ENCODE measurements at places on chromosomes 7 and 10.

- DNase-seq = no peak
These were observed 84.5 kb downstream of the RTKN2 start for GRCh38 chr10:62183857-62184795.

DNA sequence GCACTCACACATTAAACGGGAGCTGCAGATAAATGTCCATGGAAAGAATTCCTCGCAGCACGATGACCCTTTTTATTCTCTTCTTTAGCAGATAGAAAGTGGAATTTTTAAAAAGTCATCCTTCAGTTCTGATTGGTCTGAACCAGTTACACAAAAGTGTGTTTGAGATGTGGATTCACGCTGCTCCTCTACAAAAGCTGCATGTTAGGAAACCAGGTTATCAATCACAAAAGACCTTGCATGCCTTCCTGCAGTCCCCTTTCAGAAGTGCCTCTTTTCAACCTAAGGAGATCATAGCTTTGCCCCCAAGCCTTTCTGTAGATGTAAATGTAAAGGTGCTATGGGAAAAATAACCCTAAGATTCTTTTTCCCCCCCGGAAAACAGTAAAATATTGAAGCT is 299.7 kb downstream of the PLXDC2 start:
- no peak for DNase-seq

- DNase-seq = peak; percentile 48
These were observed 842 bp downstream of the ZNF22 start for GRCh38 chr10:45001381-45002148.

GRCh38 chr7:7221599-7222038 is 39.3 kb downstream of the C1GALT1 start:
- peak; percentile 32 for DNase-seq

DNA sequence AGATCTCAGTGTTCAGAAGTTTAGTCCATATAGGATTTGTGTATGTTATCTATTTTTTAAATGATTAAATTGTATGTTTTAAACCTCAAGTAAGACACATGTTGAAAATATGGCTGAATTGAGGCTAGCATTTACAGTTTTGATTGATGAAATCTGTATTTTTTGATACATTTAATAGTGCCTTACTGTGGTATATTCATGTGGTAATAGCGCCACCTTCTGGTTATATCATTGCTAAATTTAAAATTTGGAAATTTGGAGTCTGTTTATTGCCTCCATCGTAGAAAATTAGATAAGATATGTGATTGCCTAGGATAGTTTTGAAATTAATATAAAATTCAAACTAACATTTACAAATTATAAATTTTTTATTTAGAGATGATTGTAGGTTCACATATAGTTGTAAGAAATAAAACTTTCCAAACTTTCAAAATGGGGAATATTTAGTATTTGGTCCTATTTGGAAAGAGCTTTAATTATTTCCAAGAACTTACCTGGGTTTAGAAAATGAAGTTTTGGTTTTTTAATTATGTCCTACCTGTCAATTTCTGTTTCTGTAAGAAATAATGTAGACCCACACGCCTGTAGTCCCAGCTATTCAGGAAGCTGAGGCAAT is 19.1 kb upstream of the ARMS2 start:
- no peak for DNase-seq

DNA sequence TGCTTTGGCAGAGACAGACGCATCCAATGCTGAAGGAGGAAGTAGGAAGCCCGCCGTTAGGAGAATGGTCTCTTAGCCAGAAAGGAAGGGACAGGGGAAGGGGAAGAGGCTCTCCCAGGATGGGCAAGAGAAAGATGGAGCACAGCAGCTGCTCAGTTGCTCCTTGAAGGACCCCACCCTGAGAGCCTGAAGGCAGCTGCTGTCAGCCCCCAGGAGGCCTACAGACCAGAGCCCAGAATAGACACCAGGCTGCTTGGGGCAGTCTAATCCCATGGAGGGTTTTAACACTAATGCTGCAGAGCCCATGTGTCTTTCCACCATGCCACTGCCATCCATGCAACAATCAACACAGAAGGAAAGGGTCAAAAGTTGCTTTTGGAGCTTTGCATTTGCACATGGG is 3.5 kb upstream of the C7orf33 start:
- no peak for DNase-seq

DNA sequence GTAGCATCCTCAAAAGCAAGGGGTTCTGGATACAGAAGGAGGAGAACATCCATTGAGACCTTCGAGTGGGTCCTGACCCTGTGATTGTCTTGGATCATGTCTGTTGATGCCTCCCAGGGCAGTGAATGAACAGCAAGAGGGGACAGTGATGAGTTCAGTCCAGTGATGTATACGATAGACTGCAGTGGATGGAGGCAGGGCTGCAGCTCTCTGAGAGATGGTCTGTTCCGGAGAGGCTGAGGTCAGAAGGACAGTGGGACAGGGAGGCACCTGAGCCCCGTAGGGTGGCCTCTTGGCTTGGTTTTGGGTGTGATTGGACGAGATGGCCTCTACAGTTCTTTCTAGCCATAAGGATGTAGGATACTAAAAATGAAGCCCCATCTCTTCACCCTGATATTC is 280.4 kb downstream of the CAMK1D start:
- DNase-seq = no peak

DNA sequence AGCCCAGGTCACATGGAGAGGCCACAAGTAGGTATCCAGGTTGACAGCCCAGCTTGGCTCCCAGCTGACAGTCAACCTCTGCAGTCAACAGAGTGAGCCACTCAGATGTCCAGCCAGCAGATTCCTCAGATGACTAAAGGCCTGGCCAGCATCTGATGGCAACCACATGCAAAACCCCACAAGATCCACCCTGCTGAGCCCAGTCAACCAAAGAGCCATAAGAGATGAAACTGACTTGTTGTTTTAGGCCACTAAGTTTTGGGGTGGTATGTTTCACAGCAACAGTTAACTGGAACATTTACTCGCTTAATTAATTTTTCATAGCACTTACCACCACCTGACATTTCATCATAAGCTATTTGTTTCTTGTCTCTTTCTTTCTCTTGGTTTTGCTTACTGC is 107.3 kb upstream of the KDM7A start:
- no peak for DNase-seq

DNA sequence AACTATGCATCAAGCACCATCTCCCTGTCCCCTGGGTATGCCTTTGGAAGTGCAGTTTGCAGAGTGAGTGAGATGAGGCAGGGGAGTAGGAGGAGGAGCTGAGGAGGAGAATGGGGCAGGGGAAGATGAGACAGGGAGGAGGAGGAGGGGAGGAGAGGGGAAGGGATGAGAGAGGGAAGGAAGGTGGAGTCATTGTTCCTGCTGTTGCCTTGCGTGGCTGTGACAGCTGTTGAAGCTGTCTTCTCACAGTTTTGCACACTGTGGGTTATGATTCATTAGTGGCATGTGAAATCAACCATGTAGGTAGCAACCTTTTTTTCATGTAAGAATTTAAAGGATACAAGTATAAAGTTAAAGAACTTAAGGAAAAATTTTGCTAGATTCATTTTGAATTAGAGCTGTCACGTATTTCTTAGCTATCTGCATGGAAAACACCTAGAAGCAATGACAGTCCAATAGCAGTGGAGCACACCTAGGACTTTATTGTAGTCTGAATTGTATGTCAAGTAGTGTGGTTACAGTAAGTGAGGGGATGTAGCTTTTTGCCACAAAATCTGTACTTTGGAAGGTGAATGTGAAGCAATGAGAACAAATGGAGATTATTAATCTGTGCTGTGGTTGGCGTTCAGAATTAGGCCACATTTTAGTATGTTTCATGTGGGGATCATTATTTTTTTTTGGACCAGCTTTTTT is 21.7 kb downstream of the CCM2 start:
- DNase-seq = no peak

DNA sequence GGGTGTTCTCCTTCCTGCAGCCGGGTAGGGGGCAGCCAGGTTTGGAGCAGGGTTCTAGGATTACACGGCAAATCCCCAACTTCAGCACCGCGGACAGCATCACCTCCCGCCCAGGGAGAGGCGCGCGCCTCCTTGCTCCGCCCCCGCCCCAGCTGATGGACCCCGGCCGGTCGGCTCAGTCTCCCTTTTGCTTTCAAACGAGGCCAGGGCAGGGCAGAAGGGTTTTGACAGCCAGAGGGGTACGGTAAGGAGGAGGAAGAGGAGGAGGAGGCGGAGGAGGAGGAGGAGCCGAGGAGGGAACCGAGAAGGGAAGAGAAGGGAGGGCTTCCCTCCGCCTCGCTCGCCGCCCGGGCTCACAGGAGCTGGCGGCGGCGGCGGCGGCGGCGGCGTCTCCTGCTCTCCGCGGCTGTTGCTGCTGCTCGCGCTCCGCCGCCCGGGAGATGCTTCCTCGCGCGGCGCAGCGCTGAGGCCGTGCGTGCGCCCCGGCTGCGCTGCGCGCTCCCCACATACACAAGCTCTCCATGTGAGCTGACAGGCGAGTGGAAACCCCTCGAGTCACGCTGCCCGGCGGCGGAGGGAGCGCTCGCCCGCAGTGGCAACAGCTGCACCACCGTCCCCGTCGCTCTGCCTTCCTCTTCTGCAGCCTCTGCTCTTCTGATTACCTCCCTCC is 615 bp upstream of the CNTNAP2 start:
- peak; percentile 48 for DNase-seq

DNA sequence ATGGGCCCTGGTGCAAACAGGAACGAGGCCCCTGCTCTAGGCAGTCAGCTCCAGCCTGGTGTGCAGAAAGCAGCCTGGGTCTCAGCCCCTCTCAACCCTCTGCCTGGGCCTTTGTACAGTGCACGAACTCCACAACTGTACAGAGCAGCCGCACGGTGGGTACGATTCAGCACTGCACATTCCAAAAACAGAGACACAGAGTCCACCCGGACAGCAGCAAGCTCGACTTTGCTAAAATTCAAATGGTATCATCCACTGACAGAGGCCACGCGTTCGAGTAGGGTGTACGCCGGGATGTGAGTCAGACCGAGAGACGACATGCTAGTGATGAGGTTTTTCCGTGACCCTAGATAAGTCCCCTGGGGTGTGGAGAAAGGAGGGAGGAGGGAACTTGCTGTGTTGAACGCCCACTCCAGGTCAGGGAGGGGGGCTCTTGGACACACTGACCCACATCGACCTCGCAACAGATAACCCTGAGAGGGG is 65.6 kb upstream of the PDGFA start:
- DNase-seq = no peak

DNA sequence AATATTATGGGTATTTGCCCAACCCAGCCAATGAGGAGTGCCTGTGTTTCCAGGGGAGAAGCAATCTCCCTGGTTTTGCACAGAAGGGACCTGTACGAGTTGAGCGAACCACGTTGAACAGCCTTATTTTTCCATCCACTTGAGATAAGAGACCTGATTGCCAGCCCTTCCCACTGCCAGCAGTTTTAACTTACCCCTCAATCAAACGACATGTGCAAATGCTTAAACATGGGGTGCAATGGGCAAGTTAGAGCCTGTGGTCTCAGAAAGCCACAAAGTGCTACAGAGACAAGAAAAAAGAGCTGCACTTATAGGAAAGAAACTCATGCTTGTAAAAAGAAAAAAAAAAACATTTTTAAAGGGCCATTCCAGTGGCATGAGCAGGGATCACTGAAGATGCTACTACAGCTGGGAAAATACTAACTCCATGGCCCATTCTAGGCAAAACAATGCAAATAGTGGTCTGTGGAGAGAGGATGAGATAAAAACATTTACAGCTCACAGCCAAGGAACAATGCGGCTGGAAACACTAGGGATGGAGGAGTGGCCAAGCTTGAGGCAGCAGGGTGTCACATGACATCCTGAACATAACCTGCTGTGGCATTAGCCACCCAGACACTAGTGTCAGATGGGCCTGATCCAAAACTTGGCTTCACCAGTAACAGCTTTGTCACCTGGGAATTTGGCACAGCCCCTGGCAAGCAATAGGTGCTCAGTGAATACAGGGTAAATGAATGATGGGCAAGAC is 162.8 kb downstream of the ELMO1 start:
- DNase-seq = no peak

GRCh38 chr10:125373546-125373945 is 213.2 kb upstream of the CTBP2 start:
- no peak for DNase-seq

DNA sequence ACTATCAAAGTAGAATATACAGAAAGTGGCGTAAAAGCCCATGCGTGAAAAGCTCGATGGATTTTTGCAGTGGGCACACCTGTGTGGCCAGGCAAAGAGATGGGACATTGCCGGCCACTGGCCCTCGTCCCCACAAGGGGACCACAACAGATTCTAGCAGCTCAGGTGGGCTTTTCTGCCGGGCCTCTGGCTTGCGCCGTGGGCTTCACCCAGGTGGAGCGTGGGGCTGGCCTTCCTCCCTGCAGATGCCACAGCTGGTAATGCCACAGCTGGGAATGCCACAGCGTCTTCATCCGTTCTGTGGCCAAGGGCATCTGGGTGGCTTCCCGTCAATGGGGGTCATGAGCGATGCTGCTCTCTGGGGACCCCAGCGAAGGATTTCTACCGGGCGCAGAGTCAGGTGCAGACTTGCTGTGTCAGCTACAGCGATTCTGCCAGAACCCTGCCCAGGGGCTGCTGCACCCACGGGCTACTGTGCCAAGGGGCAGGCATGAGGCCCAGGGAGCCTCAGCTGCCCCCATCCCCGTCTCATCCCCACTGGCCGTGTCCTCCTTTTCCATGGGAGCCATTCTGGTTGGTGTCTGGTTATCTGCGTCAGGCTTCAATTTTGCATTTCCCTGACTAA is 52.5 kb upstream of the NKX6-2 start:
- DNase-seq = no peak

DNA sequence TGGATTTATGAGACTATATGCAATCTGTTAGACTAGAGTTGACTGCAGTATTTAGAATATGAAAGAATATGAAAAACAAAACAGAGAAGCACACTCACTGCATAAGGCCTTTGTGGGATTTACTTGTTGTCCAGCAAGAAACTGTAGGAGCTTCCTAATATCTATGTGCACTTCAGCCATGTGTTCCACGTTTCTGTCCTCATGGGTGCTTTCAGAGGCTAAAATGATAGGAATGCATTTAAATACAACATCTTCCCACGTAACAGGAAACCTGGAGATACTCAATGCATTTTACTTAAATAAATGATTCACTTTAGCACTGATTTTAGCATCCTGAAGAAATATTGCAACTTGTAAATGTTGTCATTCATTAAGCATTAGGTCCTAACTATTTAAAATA is 11.7 kb downstream of the HUS1 start:
- DNase-seq = no peak

DNA sequence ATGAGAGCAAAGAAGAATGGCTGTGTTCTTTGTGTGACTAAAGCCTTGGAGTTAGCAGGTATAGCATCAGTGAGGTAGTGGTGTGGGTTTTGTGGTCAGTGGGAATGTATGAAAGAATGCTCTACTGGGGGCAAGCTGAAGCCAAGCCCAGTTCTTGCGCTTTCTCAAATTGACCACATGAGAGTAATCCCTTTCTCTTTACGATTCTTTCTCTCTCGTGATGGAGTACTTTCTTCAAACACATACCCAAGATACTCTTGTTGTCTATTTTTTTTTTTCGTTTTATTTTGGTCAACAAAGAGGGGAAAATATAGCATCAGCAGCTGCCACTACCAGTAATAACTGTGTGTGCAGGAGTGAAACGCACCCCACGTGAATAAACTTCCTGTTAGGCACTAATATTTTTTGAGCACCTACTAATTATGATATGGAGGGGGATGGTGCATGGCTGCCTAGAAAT is 8.4 kb upstream of the PANK1 start:
- no peak for DNase-seq

GRCh38 chr10:1366811-1367425 is 310.7 kb downstream of the WDR37 start:
- no peak for DNase-seq

GRCh38 chr7:151254316-151254715 is 5.8 kb upstream of the SMARCD3 start:
- no peak for DNase-seq
